ENCODE measurements at places on chromosomes 16 and 17.

GRCh38 chr17:48505788-48506187 is 25.0 kb downstream of the HOXB1 start:
- H3K27me3 ChIP-seq = no peaks in the 10 kb centered on the region
- H3K36me3 ChIP-seq = no peaks in the 10 kb centered on the region
- no peak for DNase-seq
- H3K4me1 ChIP-seq = peaks cover 6% of the 10 kb centered on the region
- H3K4me3 ChIP-seq = no peak overlapping the region
- H3K27ac ChIP-seq = no peak overlapping the region

- no peaks in the 10 kb centered on the region for H3K27me3 ChIP-seq
- no peak overlapping the region for H3K27ac ChIP-seq
- no peak overlapping the region for H3K4me3 ChIP-seq
- H3K36me3 ChIP-seq = no peaks in the 10 kb centered on the region
- no peak for DNase-seq
- H3K4me1 ChIP-seq = no peaks in the 10 kb centered on the region
These were observed 50.3 kb downstream of the ZFPM1 start for GRCh38 chr16:88503374-88503770.

DNA sequence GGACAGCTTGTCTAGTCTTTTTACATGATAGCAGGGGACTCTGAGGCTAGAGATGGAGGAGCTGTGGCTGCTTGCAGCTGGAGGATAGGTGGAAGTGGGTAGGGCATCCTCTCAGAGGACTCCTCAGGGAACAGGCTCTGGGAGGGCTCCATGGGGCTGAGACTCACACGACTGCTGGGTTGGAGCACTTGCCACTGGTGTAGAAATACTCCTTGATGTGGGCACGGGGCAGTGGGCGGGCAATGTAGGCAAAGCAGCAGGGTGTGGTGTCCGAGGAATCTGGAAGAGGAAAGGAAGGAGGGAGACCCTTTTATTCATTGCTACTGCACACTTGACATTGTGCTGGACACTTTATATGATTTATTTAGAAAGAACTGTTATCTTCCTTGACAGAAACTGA is 1.8 kb downstream of the CCL5 start:
- no peaks in the 10 kb centered on the region for H3K36me3 ChIP-seq
- no peaks in the 10 kb centered on the region for H3K4me1 ChIP-seq
- H3K4me3 ChIP-seq = no peak overlapping the region
- no peaks in the 10 kb centered on the region for H3K27me3 ChIP-seq
- H3K27ac ChIP-seq = no peak overlapping the region

DNA sequence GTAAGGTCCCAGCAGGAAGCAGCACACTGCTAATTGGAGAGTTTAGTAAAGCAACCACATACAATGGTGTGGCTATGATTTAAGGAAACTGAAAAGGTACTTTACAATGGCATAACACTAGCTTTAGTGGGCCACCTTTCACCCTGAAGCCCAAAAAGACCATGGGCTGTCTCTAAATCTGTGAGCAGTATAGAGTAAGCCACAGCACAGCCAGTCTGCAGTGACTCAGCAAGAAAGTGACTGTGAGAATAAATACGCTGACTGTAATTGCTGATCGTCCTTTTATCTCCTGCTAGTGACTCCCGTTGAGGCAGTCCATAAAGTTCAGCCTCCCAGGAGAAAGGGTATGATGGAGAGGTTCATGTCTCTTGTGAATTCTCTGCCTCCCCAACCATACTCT is 679.8 kb upstream of the KIF2B start:
- H3K27ac ChIP-seq = no peak overlapping the region
- H3K27me3 ChIP-seq = no peaks in the 10 kb centered on the region
- DNase-seq = no peak
- no peaks in the 10 kb centered on the region for H3K4me1 ChIP-seq

DNA sequence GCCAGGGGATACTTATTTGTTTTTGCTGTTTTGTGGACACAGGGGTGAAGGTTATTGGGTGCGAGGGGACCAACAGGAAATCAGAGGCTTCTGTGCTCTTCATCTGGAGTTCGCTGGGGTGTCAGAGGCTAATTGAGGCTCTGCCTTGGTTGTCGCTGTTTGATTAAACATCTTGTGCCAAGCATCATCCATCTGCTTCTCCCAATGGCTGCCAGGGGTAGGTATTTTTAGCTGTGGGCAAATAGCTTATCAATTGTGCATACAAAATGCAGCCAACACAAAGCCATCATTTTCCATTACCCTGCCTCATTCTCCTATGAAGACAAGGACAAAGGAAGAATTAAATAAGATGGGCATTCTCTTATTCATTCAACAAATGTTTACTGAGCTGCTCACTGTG is 27.8 kb downstream of the GPR139 start:
- no peak for DNase-seq
- H3K4me3 ChIP-seq = no peak overlapping the region
- no peaks in the 10 kb centered on the region for H3K4me1 ChIP-seq
- H3K36me3 ChIP-seq = no peaks in the 10 kb centered on the region

GRCh38 chr17:49388290-49388640 is 26.2 kb upstream of the ZNF652 start:
- H3K36me3 ChIP-seq = no peaks in the 10 kb centered on the region
- DNase-seq = no peak
- H3K27ac ChIP-seq = no peak overlapping the region
- H3K27me3 ChIP-seq = no peaks in the 10 kb centered on the region

Measured in esophagus muscularis mucosa (tissue), 4 donors.